IPS DF 19.7 (cell line): ENCODE measurements at places on chromosomes 11 and 22.

- no peak for DNase-seq
These were observed 14.0 kb downstream of the OTOG start for GRCh38 chr11:17561111-17561415.

- no peak for DNase-seq
These were observed 21.7 kb upstream of the HSPA8 start for GRCh38 chr11:123083623-123084029.

DNA sequence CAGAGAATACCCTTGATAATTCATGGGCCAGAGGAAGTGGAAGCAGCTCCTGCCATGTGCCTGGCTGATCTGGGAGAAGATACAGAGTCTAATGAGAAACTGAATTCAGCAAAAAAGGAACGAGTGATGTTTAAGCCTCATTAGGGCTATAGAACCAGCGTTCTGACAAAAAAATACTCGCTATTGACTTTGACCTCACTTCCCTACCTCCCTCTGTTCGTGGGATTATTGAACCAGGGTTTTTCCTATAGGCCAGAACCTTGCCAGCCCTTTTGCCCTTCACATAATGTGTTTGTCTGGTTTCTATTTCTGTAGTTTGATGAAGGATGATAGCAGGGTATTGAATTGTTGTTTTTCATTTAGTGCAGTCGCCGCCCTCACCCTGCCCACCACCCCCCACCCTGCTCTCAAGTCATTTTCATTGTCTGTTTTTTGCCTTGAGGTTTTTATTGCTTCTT lies 7.6 kb upstream of the RBFOX2 start:
- no peak for DNase-seq

DNA sequence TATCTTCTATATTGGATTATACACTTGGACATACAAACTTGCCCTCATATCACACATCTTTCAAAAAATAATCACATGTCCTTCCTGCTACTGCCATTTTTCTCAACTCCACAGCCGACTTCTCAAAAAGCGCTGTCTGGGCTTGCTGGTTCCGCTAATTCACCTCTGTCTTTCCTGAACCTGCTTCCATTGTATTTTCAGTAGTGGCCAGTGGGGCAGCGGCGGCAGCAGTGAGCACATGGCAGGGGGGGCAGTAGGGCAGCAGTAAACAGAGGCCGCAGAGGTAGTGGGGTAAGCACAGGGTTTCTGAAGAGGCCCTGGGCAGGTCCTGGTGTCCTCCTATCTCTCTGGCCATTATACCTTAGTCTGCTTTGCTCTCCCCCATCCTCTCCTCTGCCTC lies 126.3 kb downstream of the RRAS2 start:
- DNase-seq, result no peak

- DNase-seq, result no peak
These were observed 110.2 kb downstream of the ST3GAL4 start for GRCh38 chr11:126465573-126466188.

GRCh38 chr11:68832476-68833181 lies 9.1 kb downstream of the CPT1A start:
- DNase-seq, result no peak

- DNase-seq, result no peak
These were observed 104.5 kb downstream of the CTTN start for GRCh38 chr11:70502677-70503467.
